ENCODE measurements at places on chromosomes 7 and 10.

GRCh38 chr10:101495324-101495925 lies 92.6 kb downstream of the POLL start:
- peak; percentile 80 for DNase-seq

- DNase-seq, result peak; percentile 81
These were observed 29.9 kb upstream of the ZMIZ1 start for GRCh38 chr10:79038841-79039201.

DNA sequence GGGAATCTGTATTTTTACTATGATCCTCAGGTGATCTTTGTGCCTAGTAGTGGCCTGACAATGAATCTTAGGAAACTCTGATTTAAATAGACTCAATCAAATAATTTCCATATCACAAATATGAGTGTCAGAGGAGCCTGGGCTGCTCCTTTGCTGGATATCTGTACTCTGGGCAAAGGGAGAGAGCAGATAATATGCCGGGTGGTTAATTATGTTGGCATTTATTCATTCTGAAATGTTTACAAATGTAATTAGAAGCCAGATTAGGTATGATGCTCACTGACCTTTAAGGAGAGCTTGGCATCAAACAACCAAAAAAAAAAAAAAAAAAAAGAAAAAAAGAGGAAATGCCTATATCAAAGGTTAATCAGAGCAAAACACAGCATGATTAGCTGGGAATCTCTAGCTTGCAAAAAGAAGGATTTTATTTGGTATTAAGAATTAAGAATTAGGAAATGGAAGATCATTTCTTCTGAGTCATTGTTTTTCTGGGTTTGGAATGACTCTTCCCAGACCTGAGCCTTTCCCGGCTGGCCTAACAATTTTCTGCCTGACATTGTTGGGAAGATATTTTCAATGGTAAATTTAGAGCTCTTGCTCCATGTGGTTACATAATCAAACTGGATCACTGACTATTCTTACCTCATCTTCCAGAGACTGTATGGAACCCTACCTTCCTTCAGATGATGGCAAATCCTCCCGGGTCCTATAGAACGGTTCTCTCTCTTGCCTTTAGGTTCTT lies 365.3 kb downstream of the REEP3 start:
- DNase-seq, result peak; percentile 12

DNA sequence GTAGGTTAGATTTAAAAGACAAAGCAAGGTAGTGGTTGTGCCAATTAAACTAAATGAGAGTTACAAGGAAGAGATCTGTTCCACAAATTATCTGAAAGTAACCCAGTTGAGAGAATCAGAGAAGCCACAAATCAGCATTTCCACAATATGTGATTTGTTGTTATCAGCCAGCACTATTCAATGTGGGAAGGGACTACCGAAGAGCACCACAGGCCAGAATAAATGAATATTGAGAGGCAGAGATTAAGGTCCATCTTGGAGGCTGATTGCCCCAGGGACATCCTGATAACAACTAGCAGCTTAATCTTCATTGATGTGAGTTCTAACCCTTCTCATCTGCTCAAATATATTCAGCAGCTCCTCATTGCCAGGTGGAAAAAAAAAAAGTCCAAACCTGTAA lies 367.6 kb downstream of the MALRD1 start:
- DNase-seq, result no peak

- no peak for DNase-seq
These were observed 645 bp upstream of the SIRT1 start for GRCh38 chr10:67883710-67884312.

GRCh38 chr10:84179059-84179710 lies 5.6 kb downstream of the GPR15LG start:
- DNase-seq, result no peak

GRCh38 chr7:107043491-107043890 lies 1.0 kb upstream of the PRKAR2B start:
- no peak for DNase-seq

GRCh38 chr7:26156451-26157420 lies 4.7 kb downstream of the NFE2L3 start:
- peak; percentile 76 for DNase-seq

- no peak for DNase-seq
These were observed 92.9 kb downstream of the SVOPL start for GRCh38 chr7:138608275-138608674.

GRCh38 chr7:24962418-24962962 lies 17.5 kb downstream of the OSBPL3 start:
- DNase-seq, result no peak

GRCh38 chr10:21406595-21407193 lies 118.8 kb downstream of the SKIDA1 start:
- DNase-seq, result peak; percentile 65

DNA sequence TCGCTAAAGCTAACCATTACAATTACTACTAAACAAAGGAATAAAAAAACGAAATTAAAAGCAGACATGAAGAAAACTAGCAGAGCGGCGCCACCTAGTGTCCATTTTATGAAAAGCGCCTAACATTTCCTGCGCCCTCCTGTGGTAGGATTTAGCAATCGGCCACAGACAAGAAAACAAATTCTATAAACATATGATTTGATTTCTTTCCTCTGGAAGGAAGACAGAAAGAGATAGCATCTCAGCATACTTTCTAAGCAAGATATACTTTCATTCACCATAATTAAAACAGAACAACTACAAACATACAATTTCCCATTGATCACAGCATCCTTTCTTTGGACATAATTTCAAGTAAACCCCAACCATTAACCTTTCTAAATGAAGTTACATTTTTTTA lies 337.7 kb upstream of the NPVF start:
- peak; percentile 65 for DNase-seq

GRCh38 chr10:74314166-74314565 lies 163.1 kb downstream of the ADK start:
- no peak for DNase-seq

DNA sequence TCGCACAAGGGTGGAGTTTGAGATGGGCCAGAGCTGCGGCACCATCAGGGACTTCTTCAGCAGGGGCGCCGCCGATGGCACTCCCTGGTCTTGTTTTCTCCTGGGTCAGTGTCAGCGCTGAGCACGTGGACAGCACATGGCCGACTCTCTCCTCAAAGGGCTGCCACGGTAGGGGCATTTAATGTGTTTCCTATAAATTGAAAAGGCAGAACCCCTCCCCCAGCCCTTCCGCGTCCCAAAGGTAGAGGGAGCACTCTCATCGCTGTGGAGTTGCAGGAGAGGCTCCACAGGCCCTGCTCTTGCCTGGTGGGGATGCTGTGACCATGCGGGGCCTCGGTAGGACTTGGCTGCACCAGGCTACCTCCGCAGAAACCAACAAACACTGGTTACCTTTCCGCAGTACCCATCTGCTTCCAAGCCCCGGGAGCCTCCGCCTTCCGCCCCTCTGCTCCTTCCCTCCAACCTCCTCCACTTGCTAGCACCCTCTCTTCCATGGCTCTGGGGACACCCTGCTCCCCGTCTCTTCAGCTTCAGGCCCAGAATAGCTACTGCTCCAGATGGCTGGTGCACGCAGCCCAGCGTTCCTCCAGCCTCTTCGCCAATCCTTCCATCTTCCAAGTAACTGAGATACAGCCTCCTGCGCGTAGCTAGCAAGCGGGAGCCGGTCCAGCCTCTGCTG lies 166.3 kb upstream of the ADCY1 start:
- no peak for DNase-seq

GRCh38 chr7:83934118-83934734 lies 260.4 kb downstream of the SEMA3A start:
- peak; percentile 44 for DNase-seq

GRCh38 chr7:139571190-139571589 lies 47.7 kb downstream of the CLEC2L start:
- DNase-seq, result no peak

GRCh38 chr7:147525325-147525724 lies 1065.2 kb upstream of the C7orf33 start:
- DNase-seq, result no peak

GRCh38 chr7:90387470-90388240 lies 15.6 kb upstream of the CLDN12 start:
- no peak for DNase-seq

- no peak for DNase-seq
These were observed 37.3 kb downstream of the ACADSB start for GRCh38 chr10:123045961-123046731.

DNA sequence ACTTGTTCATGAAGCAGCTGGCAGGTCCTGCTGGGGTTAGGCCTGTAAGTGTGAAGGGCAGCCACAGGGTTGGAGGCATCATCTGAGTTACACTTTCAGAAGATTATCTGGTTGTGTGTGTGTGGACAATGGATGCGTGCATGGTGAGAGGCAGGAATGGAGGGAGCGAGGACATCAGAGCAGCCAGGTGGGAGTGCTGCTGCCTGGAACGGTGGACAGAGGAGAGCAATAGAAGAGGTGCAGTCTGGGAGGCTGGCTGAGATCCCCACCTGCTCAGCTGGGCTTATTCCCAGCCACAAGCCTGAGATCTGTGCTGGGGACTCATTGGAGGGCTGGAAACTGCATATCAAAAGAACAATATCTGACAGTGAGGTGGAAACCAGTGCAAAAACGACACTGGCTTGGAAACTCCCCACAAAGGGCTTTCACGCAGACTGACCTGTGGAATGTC lies 17.9 kb downstream of the ZNF488 start:
- no peak for DNase-seq

DNA sequence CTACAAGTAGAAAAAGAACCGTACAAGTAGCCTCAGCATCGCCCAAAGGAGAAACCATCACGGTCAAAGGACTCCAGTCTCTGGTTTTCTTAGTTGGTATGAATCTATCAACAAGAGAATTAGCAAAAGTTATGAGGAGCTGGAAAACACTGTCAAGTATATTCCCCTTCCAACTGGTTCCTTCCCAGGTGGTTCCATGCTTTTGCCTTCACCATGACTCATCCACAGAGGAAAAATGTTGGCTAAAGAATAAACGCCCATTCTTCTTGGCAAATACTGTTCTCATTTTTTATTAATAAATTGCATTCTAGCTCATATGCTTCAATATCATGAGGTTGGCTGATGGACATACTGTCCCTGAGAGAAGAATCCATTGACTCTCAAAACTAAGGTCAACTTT lies 6.4 kb downstream of the ELMO1 start:
- no peak for DNase-seq

DNA sequence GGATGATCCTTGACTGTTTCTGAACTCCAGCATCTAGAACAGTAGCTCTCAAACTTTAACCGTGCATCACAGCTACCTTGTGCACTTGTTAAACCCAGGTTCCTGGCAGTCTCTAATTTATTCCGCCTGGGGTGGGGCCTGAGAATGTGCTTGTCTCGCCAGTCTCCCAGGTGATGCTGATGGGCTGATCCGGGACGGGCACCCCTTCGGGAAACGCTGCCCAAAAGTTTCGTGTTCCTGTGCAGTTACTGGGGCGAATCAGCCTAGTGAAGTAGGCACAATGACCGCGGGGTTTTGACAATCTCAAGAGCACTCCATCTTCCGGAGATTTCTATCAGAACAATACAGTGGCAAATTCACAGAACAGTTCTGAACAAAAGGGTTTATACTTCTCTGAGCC lies 29.9 kb downstream of the ADCYAP1R1 start:
- no peak for DNase-seq

GRCh38 chr7:89607792-89608191 lies 546.5 kb upstream of the STEAP1 start:
- no peak for DNase-seq

GRCh38 chr7:12715372-12716133 lies 28.1 kb downstream of the ARL4A start:
- DNase-seq, result peak; percentile 94

DNA sequence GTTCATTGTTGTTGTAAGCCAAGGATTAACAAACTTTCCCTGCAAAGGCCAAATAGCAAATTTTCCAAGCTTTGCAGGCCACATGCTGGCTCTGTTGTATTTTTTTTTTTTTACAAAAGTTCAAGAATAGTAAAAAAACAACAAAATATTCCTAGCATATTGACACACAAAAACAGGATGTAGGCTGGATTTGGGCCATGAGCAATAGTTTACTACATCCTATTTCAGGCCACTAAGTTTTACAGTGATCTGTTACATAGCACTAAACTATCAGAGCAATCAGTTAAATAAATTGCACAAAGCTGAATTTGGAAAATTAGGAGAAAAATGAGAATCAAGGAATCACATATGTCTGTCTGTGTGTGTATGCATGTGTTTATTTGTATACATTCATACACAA lies 491.8 kb upstream of the GHITM start:
- no peak for DNase-seq

DNA sequence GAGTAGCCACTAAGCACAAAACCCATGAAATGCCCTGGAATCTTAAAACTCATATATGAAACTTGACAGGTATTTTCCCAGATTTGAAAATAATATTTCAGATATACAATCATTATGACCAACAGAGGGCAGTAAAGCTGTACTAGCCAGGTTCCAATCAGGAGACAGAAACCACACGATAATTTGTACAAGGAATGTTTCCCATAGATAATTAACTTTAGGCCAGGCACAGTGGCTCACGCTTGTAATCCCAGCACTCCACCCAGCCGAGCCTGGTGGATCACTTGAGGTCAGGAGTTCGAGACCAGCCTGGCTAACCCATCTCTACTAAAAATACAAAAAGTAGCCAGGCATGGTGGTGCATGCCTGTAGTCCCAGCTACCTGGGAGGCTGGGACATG lies 31.0 kb upstream of the NUB1 start:
- peak; percentile 67 for DNase-seq

- DNase-seq, result no peak
These were observed 180.8 kb downstream of the RAB11FIP2 start for GRCh38 chr10:117865945-117866344.

DNA sequence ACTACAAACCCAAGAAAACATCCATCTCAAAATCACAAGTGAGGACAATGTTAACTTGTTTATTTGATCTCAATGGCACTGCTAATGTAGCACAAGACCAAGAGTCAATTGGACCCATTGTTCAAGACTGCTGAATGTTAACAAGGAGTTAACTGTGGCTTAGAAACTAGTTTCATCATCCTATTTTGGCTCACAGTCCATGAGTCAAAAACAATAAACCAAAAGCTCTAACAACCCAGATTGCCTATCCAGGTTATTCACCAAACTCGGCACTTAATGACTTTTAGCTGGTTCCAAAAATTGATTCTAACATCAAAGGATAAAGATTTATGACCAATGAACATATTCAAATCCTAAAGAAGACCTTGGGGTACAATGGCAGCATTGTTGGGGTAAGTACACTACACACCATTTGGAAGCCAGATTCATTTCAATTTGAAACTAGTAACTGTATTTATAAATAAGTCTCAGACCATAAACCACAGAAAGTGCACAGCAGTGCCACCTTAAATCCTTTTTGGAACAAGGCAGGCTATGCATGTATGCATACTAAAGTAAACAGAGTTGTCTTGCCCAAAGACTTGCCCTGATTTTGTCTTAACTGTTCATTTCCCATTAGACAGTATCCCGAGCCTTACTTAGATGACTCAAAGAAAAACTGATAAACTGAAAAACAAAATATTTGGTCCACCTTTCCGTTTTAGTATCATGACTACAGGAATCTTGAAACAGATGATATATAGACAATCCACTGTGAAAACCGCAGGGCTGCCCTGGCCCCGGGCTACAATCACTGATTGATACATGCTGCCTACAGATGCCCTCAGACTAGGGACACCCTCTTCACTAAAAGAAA lies 84.5 kb downstream of the SRPK2 start:
- no peak for DNase-seq

GRCh38 chr7:33921216-33921938 lies 16.0 kb downstream of the BMPER start:
- no peak for DNase-seq

All from OCI-M1 (cell line).